ENCODE measurements at places on chromosomes 4 and X. TPM values are rescaled to one million over a fixed set of nuclear protein-coding genes. Genes with fewer than 3 reads are reported as not detected.

- DNase-seq = no peak
Measured at GRCh38 chr4:174198396-174198795, 85.1 kb downstream of the FBXO8 start.

DNA sequence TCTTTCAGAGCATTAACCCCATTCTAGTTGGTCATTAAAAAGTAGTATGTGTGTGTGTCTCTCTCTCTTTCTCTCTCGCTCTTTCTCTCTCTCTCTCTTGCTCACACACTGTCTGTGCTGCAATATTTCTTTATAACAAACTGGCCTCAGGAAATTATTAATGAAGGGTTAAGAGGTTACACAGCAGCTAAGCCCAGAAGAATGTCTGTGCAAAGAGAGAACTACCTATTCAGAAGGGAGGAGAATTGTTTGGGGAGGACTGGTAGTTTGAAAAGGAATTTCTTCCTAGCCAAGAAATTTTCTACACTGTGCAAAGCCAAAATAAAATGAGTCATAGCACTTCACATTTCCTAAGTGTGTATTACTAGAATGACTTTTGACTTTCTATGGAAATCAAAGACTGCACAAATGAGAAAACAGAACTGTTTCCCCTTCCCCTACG is 22.2 kb downstream of the PDGFC start:
- DNase-seq = no peak

REELD1 gene
- not detected for total RNA-seq

GYPE gene
- 0.18 TPM for total RNA-seq

DNA sequence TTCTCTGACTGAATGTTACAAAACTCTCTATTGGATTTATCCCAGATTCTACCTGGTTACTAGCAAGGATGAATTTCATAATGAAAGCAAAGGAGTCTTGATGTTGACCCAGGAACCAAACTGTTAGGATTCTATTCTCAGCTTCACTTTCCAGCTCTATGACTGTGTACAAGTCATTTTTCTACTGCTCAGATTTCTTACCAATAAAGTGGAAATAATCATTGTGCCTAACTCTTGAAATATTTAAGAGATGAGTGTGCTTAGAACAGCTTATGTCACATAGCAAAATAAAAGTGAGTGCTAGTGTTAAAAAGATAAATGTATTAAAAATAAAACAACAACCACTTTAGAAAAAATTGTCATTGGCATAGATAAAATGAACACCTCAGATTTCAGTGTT is 45.6 kb downstream of the EPHA5 start:
- DNase-seq = no peak

STEEP1 gene
- 21.2 TPM for total RNA-seq

DNA sequence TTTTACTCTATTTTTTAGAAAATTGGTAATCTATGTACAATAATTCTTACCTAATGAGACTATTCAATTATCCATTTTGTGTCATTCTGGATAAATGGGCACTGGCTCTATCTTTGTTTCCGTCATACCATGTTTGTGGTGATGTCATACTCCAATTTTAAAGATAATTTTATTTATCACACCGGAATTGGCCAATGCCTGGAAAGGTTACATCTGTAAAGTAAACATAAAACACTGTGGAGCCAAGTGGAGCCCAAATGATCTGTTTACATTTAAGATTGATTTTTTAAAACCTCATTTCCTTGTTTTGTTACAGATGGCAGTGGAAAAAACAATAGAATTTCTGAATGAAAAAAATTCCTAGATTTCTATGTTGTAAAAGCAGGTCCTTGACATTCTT is 120.2 kb upstream of the GPRIN3 start:
- no peak for DNase-seq

GRCh38 chr4:186347743-186348142 is 81.8 kb downstream of the F11 start:
- no peak for DNase-seq

USP26 gene
- total RNA-seq = not detected

DNA sequence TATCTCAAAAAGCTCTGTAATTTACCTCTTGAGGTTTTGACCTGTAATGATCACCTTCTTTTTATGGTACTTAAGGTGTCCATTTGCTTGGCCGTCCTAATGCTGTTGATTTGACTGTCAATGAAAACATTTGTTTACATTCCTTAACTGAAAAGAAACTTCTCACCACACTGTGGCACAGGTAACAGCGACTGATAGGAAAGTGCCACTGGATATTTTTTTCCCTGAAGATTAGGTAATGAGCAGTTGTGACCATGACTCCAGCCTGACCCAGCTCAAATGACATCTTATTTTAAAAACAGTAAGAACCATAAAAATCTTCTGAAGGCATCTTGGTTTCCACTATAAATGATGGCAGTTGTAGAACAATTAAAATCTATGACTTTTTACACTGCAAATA is 87.6 kb downstream of the HHIP start:
- no peak for DNase-seq
